ENCODE measurements at places on chromosomes 16 and 17. TPM values are rescaled to one million over a fixed set of nuclear protein-coding genes. Genes with fewer than 3 reads are reported as not detected.

- ATAC-seq = no peak
These were observed 292.0 kb downstream of the CPPED1 start for GRCh38 chr16:12511708-12512107.

Gene HBA2
- not detected for total RNA-seq

Gene SLC5A2
- 0.75 TPM for total RNA-seq

Gene RNU2-1
- not detected for total RNA-seq

DNA sequence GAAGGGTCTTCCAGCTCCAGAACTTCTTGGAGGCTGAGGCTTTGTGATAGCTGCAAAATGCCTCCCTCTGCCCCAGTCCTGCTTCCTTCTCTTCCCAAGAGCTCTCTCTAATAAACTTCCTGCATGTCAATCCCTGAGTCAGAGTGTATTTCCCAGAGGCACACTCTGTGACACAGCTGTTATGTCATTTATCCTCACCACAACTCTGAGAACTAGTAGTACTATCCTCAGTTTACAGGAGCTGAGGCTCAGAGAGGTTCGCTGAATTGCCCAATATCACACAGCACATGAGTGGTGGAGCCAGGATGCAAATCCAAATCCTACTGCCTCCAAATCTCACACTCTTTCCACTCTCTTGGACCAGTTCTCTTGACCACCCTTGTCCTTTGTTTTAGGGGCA lies 20.0 kb downstream of the UNC45B start:
- no peak for ATAC-seq

Gene OSGIN1
- total RNA-seq = 1.1 TPM

DNA sequence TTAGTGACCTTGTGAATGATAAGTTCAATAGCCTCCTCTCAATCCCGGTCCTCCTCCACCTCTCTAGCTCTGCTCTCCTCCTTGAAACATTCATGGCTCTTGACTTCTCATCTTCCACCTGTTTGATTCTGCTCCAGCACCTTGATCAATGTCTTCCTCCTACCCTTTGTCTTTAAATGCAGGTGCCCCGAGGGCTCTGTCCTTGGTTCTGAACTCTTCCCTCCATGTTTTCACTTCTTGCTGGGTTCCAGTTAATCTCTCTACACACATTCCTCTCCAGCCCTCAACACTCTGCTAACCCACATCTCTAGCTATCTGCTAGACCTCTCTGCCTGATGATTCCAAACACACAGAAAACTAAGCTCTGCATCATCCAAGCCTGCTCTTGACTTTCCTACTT lies 13.4 kb downstream of the CD300E start:
- ATAC-seq = no peak

Gene UBN1
- total RNA-seq = 36.9 TPM

DNA sequence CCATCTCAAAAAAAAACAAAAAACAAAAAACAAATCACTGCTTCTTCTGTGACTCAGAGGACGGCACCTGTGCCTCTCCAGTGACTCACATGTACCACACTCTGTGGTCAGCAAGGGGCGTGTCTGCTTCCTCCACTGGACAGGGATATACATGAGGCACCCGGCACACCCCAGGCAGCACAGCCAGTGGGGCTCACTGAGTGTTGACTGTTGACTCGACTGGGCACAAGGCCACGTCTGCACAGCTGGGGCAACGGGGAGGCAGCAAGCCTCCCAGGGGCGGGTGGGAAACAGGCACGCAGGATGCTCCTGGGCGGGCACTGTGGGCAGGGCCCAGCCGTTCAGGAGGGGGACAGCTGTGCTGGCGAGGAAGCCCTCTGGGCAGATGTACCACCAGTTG lies 64.1 kb downstream of the TIMM22 start:
- peak; percentile 81 for ATAC-seq

Gene GDPD3
- 2.2 TPM for total RNA-seq

DNA sequence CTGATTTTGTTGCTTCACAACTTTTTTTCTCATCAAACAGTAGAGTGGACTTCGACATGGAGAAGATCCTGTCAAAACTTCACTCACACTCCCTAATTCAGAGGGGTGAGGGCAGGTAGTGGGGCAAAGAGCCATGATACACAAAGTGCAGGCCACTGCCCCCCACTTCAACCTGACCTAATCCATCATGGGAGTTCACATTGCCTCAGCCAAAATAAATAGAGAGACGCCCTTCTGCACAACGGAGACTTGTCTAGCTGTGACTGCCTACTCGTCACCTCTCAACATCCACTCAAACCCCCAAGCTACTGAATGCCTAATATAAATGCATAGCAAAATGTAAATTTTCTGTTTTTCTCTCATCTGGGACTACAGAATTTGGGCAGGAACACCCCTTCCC lies 213.2 kb downstream of the PMP22 start:
- ATAC-seq = peak; percentile 92

DNA sequence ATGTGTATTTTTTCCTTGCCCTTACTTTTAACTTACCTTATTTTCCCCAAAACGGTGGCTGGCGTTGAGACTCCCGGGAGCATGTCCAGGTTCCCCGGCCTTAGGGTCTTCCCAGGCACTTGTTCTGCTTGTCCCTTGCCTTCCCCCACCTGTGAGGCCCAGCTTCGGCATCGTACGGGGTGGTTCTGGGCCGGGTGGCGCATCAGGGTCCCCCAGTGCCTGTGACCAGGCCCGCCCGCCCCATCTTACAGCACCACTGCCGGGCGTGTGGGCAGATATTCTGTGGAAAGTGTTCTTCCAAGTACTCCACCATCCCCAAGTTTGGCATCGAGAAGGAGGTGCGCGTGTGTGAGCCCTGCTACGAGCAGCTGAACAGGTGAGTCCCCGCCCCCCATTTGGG lies 7.4 kb downstream of the HGS start:
- ATAC-seq = no peak
